ENCODE measurements at places on chromosomes 11 and 22.

GRCh38 chr11:69986830-69987229, 91.3 kb upstream of the ANO1 start:
- no peak for DNase-seq

- no peak for DNase-seq
Observed at GRCh38 chr11:85123752-85124231, 503.4 kb downstream of the DLG2 start.

DNA sequence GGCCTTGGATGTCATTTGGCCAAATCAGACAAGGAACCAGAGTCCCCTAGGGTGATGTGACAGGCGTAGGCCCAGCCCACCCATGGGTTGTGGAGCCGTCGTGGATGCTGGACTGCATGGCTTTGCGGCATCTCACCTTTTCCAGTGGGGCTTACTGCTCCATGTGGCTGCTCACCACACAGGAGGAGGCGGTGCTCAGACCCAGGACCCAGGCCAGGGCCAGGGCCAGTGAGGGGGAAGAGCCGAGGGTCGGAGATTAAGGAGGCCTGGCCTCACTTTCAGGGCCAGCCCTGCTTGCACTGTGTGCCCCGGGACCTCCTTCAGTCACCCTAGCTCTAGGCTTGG, 105.6 kb downstream of the ST3GAL4 start:
- DNase-seq = no peak

DNA sequence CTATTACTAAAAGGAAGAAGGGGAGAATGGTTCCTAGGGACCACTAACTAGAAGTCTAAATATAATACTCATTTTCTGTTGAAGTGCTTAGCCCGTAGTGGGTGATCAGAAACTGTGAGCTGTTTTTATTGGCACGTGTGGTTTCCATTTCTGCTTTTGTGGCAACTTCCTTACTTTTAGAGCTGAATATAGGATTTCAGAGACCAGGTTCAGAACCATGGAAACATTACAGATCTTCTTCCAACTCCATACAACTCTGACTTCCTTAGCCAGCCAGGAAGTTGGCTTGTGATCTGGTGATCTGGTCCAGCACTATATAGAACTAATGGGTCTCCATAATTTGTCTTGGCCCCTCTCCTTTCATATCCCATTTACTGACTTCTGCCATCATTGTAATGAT, 2.6 kb upstream of the ME3 start:
- no peak for DNase-seq

DNA sequence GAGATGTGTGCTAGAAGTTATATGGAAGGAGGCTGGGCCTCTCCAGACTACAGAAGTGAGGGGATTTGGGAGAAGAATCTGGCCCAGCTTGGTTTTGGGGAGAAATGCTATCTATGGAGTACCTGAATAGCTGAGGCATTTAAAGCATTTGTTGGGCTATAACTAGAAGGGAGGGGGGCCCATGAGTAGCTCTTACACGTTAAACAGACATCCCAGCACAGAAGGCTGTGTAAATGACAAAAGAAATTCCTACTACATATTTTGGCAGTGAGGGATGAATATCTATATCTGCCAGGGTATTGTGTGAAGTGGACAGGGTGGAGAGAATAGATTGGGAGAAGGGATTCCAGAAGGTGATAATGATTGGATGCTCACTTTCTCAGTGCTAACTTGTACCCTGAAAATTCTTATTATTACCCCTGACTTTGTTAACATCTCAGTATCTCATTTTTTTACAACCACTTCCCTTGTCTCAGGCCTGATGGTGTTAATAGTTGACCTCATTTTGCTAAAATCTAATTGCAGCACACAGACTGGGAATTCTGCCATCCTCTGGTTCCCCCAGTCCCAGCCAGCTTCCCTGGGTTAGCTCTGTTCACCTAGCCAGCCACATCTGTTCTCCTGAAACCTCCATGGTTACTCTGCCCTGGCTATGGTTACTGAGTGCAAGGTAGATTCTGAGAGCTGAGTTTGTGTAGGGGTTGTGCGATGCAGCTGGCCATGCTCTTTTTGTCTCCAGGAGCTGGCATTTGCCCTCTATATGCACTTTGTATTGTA, 28.8 kb upstream of the RRM1 start:
- no peak for DNase-seq

- DNase-seq = no peak
Observed at GRCh38 chr11:13114566-13115379, 105.7 kb downstream of the RASSF10 start.

All from lower leg skin (tissue), 4 donors.